ENCODE measurements at places on chromosomes 7 and 10. TPM values are rescaled to one million over a fixed set of nuclear protein-coding genes. Genes with fewer than 3 reads are reported as not detected.

POM121 gene
- total RNA-seq = 29.6 TPM

LRRC4 gene
- total RNA-seq = 0.32 TPM

CRPPA gene
- 1.5 TPM for total RNA-seq

SPAM1 gene
- not detected for total RNA-seq

LRRD1 gene
- not detected for total RNA-seq

COL28A1 gene
- 10.5 TPM for total RNA-seq

DNA sequence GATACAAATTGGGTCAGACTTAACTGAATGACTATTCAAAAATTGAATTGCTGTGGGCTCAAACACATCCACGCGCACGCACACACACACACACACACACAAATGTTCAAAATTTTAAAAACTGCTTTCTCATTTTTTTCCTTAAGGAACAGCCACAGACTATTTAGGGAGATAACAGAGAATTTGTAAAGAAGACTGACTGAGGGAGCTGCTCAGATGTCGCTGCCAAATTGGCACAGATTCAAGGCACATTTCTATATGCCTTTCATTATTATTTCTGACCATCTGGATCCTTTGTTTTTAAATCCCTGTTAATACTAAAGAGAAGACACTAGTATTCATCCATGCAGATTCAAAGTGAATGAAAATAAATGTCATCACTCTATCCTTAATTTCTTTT, 154.8 kb downstream of the DGKB start:
- DNase-seq = no peak

GRCh38 chr7:77455321-77455720, 39.2 kb upstream of the GSAP start:
- no peak for DNase-seq

DNA sequence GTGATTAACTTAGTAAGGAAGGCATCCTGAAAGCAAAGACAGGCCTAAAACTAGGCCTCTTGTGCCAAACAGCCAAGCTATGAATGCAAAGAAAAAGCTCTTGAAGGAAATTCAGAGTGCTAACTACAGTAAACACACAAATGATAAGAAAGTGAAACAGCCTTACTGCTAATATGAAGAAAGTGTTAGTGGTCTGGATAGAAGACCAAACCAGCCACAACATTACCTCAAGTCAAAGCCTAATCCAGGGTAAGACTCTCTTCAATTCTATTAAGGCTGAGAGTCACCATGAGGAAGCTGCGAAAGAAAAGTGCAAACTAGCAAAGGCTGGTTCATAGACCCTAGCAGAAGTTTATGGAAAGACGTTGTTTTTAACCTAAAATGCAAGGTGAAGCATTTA, 66.0 kb downstream of the IPMK start:
- no peak for DNase-seq

DNA sequence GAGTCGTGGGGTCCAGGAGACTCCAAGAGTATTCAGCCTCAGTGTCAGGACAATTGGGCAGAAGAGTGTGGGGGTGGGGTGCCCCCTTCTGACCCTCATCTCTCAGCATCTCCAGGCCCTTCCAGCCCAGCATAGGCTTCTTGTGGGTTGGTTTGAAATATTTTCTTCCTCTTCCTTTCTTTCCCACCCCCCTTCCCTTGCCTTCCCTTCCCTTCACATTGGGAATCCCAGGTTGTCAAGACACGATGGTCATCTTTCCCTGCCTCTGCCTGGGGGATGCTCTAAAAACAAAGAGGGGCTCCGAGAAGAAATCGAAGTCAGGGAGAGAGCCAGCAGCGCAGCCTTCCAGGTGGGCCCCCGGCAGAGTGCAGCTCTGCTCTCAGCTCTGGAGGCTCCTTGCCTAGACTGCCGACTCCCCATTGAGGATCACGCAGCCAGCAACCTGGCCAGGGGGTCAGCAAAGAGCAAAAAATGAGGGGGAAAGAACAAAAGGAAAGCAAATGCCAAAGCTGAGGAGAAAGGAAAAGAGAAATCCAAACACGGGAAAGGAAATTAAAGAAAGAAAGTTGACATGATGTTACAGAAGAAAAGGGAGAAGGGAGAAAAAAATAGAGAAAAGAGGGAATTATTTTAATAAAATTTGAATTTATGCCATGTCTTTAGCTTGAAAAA, 1.5 kb downstream of the PAX2 start:
- DNase-seq = no peak

- DNase-seq = no peak
These were observed 118.3 kb downstream of the LRRC4 start for GRCh38 chr7:127912901-127913300.

GRCh38 chr7:134919240-134919641, 67.1 kb upstream of the AGBL3 start:
- DNase-seq = no peak

DNA sequence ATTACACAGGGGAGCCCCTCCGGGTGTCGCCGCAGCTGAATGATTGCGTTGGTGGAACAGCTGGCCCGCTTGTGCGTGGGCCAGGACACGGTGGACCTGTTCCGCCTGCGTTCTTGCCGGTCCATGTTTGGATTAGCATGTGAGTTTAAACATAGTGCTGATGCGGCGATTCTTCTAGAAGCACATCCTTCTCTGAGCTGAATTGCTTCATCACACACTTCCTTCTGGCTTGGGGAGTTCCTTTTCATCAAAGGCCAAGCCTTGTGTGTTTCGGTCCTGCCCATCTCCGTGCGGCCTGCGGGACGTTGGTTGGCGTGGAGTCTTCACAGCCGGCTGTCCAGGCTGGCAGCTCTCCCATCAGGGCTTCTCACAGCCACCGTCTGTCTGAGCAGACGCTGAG, 45.5 kb upstream of the SLC29A4 start:
- peak; percentile 59 for DNase-seq

- DNase-seq = no peak
These were observed 5.7 kb downstream of the ATG9B start for GRCh38 chr7:151018421-151019129.

- no peak for DNase-seq
These were observed 123.0 kb downstream of the NOC3L start for GRCh38 chr10:94239696-94240095.

All from lower leg skin (tissue), 4 donors.